ENCODE measurements at places on chromosomes 12 and 14.

DNA sequence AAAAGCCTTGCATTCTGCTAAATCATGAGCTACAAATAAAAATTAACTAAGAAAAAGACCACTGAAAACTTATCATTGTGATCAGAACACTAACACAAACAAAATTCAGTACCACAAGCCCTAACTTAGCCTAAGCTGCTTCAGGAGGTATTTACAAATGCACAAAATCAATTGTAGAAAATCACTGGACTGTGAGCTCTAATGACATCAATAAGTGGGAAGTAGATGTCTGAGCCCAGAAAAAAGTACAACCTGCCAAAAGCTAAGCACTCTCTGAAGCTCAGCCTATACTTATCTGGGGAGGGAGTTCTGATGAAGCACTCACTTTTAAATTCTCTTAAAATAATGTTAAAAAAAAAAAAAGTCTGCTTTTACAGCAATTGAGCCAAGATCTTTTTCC, 92.9 kb downstream of the SLCO1B1 start:
- DNase-seq: no peak

DNA sequence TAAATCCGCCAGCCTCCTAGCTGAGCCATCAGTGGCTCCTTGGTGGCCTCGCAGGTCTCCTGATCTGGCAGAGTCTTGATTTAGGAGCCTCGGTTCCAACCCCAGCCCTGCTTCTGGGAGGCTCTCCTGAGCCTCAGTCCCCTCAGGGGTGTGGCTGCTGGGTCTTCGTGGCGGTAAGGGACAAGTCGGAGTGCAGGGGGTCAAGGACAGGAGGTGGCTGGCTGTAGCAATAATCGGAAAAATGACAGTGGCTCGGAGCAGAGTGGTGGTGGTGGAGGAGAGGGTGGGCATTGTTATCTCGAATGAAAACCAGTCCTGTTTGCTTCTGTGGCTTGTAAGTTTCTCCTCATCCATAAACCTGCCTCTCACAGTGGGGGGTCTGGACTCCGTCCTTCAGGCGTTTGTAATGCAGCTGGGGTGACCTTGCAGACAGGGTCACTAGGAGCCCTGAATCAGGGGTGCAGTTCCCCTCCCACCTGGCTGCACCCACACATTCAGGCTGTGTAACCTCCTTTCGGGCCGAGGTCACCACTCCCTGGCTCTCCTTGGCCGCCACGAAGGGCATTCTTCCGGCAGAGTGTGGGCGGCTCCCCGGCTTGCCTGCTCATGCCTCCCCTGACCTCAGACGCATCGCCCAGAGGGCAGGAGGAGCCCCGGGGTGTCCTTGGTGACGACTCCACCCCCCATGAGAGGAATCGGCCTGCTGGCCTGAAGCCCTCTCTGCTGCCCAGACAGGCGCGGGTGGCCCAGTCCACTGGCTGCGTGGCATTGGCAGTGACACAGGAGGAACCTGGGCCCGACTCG, 8.1 kb downstream of the BCL7A start:
- no peak for DNase-seq

DNA sequence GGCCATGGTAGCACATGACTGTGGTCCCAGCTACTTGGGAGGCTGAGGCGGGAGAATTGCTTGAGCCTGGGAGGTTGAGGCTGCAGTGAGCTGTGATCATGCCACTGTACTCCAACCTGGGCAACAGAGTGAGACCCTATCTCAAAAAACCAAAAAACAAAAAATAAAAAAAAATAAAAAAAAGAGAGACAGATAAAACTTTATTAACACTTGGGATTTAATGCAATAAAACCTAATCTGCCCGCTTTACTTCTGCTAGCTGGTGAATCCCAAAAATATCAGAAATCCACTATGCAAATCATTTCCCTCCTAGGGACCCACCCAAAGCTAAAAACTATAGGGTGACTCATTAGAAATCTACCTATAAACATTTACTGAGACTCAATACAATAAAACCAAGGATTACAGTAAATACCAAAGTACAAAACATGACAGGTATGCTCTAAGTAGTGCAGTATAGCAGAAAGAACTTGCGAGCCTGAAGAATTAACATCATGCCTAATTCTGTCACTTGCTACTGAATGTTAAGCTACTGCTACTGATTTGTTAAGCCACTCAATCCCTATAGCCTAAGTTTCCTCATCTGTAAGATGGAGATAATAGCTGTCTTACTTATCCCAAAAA, 50.1 kb upstream of the STAC3 start:
- no peak for DNase-seq

GRCh38 chr14:94600148-94600545, 12.0 kb upstream of the SERPINA3 start:
- DNase-seq: no peak

GRCh38 chr14:70947739-70948138, 40.5 kb downstream of the PCNX1 start:
- DNase-seq: no peak

- DNase-seq: no peak
Observed at GRCh38 chr12:47039079-47039478, 40.3 kb upstream of the PCED1B start.

- DNase-seq: no peak
Observed at GRCh38 chr12:110508071-110508586, 6.0 kb downstream of the RAD9B start.

GRCh38 chr12:106580671-106581508, 1.9 kb upstream of the RFX4 start:
- DNase-seq: no peak

DNA sequence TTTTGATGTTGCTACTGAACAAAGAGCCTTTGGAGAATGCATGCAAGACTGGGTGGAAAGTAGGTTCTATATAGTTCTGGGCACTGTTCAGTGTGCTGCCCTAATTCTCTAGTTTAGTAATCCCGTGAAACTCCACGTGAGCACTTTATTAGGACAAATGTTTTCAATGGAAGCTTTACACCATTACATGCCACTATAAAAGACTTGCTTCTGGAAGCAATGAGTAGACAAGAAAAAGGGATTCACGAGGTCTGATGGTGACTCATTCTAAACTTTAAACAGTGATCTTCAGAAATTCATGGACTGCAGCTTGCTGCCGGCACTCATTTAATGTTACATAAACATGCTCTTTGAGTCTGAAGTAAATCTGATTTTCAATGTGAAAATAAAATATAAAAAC, 22.3 kb downstream of the ATG14 start:
- DNase-seq: no peak

- no peak for DNase-seq
Observed at GRCh38 chr12:13103391-13104033, at the start of gene GSG1. TSS of gene GSG1 (minus strand) at chr12:13103667. CDS start at chr12:13103512, 155 bp downstream.

- no peak for DNase-seq
Observed at GRCh38 chr12:114404083-114404925, 1.6 kb downstream of the TBX5 start.

DNA sequence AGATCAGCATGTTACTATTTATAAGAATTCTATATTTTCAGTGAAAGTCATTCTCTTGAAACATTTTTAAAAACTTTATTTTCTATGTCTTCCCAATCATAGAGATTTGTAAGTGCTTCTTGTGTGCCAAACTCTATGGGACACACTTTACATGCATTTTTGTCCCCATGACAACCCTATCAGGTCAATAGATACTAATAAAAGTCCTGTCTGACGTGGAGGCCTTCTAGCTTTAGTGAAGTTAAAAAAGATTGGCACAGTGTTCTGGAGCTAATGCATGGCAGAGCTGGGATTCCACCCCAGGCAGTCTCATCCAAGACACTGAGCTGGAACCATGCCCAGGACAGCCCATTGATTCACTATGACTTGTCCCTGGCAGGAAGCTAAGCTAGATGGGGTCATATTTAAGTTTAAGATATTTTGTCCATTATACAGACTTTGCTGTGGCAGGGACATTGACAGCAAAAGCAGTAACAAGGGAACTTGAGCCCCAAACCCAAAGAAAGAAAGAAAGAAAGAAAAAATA, 28.1 kb downstream of the TTC6 start:
- DNase-seq: peak; percentile 26

Measured in lower leg skin (tissue), 4 donors.